ENCODE measurements at places on chromosomes 7 and 10.

- DNase-seq: no peak
These were observed 43.5 kb downstream of the PRKG1 start for GRCh38 chr10:51117794-51118193.

- peak; percentile 56 for DNase-seq
These were observed 55.8 kb upstream of the LANCL2 start for GRCh38 chr7:55309040-55309991.

GRCh38 chr7:41175435-41175834, 527.5 kb downstream of the INHBA start:
- no peak for DNase-seq

GRCh38 chr7:107318523-107319160, 149.8 kb downstream of the HBP1 start:
- DNase-seq: no peak

DNA sequence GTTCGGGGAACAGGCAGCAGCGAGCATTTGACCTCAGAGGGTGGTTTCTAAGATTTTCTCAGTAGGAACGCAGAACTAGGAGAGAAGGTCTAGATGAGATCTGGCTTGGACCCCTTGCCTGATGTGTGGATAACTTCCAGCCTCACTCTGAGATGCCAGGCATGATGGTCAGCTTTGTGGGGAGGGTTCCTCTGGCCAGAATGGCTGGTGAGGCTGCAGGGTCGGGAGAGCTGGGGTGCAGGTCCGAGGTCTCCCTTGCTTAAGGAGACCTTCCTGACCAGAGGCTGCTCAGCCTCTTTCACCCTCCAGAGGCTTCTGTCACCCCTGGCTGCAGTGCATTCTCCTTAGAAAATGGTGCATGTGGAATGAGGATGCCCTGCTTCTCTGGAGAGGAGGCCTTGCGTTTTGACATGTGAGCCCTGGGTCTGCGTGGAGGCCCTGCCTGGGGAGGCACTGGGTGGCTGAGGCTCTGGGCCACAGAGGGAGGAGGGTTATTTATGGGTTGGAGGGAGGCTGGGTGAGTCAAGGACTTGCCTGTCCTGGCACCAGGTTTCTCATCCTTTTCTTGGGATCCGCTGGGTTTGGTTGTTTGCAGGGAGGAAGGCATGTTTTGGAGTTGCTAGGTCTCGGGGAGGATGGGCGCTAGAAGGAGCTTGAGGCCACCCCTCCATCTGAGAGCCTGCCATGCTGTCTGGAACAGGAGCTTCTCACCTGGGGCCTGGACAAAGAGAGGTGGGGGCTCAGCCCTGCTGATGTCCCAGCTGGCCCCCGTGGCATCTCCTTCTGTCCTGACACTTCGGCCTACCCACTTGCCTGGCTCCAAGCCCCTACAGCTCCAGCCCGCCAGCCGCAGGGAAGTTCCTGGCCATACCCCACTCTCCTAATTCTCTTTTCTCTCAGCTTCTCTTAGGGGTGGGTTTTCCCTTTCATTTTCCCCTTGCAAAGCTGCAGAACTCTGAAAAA, 3.9 kb downstream of the FAM241B start:
- DNase-seq: peak; percentile 17

DNA sequence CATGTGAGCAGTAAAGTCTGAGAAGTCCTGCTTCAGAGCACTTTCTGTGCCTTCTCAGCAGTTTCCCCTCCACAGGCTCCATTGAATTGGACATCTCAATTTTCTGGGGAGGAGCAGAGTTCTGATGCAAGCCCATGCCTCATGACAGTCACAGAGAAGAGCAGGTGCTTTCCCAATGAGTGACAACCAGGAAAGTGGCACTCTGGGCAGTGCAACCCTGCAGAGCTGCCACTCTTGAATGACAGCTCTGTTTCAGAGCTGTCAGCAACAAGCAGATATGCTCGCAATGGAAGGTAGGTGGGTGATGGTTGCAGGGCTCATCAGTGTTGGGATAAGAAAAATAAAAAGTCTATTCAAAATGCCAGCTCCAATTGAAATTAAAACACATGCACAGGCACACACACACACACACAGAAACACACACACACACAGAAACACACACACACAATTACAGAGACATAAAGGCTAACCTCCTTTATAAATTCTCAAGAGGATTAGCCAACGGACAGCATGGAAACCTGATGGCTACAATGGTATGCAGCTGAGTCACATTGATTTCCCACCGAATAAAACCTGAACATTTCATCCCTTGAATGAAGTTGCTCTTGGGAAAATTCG, 50.5 kb downstream of the C10orf67 start:
- DNase-seq: no peak

- no peak for DNase-seq
These were observed 50.6 kb upstream of the SRPK2 start for GRCh38 chr7:105439174-105439893.

DNA sequence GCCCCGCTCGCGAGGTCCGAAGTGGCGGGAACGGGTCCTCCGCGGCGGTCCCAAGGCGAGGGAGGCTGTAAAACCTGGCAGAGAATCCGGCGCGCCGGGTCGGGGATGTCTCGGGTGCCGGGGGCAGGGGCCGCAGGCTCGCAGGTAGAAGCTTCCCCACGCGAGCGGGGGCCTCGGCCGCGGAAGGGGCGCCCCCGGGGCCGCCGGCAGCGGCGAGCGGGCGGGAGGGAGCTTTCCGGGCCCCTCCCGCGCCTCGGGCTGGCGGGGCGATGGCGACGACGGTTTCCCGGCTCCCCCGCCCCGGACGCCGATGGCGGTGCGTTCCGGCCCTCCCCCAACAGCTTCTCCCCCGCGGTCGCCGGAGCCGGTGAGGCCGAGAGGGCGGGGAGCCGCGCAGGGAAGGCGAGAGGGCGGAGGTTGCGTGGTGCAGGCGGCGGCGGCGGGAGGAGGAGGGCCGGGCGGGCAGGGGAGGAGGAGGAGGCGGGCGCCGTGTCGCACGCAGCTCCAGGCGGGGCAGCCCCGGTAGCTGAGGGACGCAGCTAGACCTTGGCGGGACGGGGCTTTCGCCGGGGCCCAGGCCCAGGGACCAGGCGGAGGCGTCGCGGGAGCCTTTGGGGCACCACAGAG, at the start of gene CUL1:
Gene CUL1, plus strand, starts transcription at position 507 of the 627 bp plus-strand sequence. CDS start 31,220 bp downstream, outside the sequence.
- no peak for DNase-seq

- DNase-seq: no peak
These were observed 304.4 kb downstream of the ZEB1 start for GRCh38 chr10:31623466-31623865.

DNA sequence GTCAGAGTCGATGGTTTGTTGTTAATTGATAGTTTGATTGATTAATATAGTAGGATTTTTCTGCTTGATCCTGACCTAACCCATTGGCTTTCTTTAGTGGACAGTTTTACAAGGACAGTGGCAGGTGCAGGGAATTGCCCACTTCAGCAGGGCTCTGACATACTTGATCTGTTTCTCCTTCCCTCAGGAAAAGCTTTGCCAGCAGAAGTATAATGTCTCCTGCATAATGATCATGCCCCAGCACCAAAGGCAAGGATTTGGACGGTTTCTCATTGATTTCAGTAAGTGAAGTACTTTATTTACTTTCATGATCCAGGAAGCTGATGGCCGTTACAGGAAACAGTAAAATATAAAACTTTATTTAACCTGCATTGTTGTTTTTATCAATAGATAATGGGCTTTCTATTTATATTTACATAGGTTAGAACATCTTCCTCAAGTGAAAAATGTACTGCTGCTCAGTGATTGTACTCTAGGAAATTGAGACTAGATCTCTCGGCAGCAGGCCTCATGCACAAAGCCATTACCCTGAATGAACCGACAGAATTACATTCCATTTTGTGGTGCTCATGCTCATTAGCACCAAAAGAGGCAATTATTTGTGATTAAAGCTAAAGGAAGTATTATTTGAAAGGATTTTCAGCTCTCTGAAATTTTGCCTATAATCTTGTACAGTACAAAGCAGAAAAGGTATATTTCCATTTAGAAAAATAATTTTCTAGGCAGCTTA, 122.5 kb upstream of the SAMD8 start:
- DNase-seq: no peak

GRCh38 chr7:15397159-15397550, 164.7 kb downstream of the AGMO start:
- DNase-seq: no peak

GRCh38 chr10:78410046-78410965, 376.6 kb downstream of the RPS24 start:
- no peak for DNase-seq

GRCh38 chr10:17665747-17666146, 21.8 kb downstream of the STAM start:
- no peak for DNase-seq

DNA sequence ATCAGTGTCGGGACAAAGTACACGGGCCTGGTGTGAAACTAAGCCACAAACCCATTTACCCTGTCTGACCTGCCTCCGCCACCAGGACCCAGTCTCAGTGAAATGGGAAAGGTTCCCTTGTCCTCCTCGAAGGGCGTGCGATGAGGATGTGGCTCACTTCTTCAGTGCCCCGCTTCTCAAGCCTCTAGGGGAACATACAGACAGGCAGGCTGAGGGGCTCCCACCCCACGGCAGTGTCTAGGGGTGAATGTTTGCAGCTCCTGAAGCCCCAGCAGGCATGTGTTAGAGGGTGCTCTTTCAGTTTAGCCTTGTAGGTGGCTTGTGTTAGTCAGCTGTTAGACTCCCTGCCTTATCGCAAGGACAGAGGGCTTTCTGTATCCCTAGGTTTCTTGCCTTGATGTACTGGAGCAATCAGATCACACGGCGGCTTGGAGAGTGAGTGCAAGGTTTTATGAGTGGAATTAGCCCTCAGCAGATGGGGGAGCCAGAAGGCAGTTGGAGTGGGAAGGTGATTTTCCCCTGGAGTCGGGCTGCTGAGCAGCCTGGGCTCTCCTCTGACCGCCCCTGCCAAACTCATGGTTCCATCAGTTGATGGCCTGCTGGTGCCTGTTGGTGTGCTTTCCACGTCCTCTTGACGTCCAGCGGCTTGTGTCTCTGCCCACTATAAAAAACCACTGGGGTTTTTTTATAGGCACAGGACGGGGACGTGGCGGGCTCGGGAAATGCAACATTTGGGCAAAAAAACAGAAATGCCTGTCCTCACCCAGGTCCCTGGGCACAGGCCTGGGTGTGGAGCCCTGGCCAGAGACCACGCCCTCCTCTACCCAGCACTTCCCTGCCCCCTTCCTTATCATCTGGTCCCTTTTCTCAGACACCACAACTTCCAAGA, 759 bp downstream of the NUDT1 start:
- DNase-seq: peak; percentile 36

DNA sequence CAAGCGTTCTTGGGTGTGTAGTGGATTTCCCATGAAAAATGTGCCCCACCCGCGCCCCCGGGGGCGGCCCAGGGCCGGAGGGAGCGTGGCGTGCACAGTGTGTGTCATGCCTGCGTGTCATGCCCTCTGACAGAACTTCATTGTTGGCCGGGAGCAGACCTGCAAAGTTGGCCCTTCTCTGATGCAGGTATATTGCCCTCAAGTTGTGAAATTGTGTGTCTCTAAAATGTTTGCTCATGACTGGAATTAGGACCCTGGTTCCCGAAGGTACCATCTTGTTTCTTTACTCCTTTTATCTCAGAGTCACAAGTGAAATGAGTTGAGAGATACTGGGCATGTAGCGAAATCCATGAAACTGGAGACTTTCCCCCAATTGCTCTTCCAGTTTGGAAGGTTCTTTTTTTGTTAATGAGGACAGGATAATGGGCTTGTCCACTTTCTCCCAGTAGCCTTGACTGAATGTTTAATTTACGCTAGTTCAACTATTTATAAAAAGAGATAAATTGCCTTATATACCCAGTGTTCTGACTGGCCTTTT, 26.2 kb downstream of the ADK start:
- DNase-seq: peak; percentile 57

GRCh38 chr10:79936625-79937615, 12.0 kb downstream of the SFTPD start:
- no peak for DNase-seq

DNA sequence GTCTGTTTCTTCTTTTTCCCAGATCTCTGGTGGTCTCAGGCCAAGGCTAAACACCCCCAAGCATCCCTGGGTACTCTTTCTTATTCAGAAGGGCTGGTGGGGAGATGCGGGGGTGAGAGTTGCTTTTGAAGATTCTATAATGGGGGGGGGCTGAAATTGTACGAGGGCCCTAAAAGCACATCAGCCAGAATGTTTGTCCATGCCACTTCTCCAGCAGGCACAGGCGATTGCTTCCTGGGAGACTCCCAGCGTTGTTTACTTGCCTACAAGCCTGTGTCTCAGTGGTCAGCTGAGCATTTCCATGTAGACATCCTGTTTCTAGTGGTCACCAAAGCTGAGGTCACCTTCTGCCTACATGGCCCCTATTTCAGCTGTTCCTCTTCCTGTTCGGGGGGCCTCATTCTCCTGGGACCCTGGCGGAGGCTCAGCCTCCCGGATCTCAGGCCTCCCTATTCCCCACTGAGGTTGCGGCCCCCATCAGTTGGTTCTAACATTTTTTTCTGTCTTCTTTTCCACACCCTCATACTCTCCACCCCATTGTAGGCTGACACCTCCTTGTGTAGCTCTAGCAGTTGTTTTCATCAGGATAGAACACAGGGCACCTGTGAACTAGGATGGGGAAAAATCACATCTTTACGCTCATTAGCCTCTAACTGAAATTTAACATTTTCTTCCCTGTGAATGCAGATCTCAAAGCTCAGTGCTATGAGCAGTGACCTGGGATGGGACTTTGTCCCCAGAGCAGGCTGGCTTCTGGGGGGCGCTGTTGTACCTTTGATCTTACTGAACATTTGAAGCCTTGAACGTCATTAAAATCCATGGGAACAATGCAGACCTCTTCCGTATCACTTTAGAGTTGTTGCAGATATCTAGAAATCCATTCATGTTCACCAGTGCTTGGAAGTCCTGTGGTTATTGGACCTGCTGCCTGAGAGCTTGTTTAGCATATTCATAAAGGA, 286.5 kb downstream of the GLRX3 start:
- no peak for DNase-seq

GRCh38 chr10:119005362-119006043, 24.0 kb upstream of the NANOS1 start:
- no peak for DNase-seq

DNA sequence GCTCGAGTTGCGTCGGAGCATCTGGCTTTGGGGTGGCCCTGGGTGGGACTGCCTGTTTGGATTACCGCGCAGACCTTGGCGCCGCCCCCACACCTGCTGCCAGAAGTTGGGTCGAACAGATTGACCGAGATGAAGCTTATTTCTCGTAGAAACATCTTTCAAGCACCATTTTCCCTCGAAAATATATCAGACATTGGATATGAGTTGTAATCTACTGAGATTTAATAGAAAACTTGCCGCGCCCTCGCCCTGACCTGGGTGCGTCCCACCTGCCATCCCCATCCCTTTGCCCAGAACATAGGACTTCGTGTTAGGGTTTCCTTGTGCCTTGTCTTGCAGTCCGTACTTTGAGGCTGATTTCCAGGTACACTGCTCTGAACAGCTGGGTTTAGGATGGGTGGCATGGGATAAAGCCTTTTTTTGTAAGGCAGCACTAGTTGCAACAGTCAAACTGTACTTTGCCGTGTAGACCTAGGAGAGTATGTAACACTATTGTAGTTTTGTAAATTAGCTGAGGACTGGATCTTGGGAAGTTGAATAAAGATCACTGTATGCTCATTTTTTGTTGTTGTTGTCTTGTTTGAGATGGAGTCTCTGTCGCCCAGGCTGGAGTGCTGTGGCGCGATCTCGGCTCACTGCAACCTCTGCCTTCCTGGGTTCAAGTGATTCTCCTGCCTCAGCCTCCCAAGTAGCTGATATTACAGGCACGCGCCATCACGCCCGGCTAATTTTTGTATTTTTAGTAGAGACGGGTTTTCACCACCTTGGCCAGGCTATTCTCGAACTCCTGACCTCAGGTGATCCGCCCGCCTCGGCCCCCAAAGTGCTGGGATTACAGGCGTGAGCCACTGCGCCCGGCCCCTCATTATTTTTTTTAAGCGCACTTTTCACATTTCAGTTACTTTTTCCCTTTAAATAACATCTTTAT, 978 bp downstream of the OGDH start:
- no peak for DNase-seq

GRCh38 chr7:100372256-100372655, 1.0 kb upstream of the PILRA start:
- no peak for DNase-seq
